ENCODE measurements at places on chromosomes 4 and X.

GRCh38 chrX:12843668-12844279 lies 23.1 kb upstream of the TLR7 start:
- DNase-seq: no peak

DNA sequence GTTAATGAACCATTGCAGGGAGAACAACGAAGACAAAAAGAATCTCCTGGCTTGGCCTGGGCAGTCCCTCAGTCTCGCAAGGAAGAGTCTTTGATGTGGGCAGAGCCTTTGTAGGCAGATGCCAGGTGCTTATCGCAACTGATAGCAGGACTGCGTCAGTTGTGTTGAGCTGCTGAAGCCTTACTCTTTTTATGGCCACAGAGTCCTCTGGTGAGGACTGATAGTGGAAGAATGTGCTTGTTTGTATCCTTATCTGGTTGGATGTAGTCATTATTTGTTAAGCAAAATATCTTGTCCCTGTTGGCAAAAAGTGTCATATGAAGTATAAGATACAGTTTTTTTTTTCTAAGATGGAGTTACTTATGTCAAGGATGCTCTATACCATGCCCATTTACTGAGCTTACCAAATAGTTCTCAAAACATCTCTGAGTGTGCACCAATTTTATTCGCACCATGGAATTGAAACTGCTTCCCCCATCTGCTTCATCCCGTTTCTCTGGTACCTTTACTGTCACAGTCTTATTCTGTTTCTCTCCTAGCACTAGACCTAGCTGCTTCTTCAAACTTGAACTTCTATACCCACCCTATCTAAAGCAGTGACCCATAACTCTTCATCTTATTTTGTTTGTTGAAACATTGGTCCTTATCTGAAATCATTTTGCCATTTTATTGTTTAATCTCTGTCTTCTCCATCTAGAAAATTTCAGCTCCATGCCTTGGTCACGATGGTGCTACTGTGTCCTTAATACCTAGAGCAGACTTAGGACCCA lies 47.0 kb upstream of the SPRY1 start:
- DNase-seq: no peak

DNA sequence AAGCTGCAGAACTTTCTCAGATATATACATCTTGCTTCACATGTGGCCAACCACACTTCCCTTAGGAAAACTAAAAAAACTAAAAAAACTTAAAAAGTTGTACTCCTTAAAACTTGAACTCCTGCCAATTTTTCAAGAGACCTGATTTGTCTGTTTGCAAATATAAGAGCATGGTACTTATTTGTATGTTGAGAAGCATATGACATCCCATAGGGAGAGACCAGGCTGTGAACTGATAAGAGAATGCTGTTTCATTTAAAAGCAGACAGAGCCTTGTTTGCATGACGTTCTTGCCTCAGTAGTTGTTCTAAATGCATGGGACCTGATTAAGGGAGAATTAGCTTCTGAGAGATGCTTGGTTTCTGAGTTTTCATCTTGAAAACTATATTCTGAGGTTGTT lies 169.9 kb downstream of the GPC3 start:
- DNase-seq: no peak

DNA sequence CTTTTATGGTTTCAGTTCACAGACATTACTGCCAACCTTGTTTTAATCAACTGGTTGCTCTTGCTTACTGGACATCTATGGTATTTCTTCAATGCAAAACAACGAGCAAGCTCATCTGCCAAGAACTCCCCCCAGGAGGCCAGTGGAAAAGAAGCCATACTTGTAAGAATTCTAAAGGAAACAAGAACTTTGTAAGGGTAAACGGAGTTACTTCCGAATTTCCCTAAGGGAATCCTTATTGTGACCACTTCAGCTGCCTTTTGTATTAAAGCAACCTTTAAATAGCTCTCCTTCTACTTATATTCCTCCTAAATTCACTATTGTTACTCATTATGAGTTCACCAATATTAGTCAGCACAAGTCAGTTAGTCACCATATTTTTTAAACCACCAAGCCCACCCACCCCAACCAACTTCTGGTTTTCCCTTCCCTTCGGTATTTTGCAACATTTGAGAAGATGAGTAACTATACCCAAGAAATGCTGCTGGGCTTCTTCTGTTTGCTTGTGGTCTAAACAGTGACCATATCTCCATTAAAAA lies 602.8 kb upstream of the DIPK2B start:
- no peak for DNase-seq

DNA sequence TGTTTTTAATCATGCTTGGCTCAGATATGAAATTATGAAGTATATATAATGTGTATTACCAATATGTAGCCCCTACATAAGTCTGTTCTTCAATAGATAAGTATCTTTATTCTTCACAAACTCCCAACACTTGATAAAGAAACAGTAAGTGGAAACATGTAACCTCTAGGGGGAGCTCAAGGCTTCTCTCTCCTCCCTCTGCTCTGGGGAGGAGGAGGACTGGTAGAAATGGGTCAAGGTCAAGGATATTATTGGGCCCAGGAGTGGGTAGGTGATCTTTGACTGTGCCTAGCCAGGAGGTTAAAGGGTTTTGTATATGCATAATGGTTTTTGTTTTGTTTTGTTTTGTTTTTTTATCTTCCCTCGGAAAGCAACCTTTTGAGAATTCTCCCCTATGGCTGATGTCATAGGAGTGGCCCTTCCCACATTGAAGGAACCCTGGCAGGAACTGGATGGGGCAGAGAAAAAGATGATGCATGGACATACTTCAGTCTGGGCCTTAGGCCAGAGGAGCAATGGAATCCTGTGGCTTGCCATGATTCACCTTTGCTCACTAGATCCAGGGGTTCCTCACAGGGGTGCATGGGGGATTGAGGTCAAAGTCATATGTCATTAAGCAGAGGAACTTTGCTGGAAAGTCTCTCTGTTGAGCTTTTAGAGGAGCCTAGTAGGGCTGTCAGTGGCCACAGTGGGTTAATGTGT lies 460.3 kb downstream of the MID1IP1 start:
- peak; percentile 62 for DNase-seq

All from CD4-positive, alpha-beta T cell treated with Interleukin-17A for 1 hour (primary cell).